Right cardiac atrium (tissue), 5 donors: ENCODE measurements at places on chromosomes 3 and 15. TPM values are rescaled to one million over a fixed set of nuclear protein-coding genes. Genes with fewer than 3 reads are reported as not detected.
A peak's percentile ranks its signal among the peaks of the same experiment; 100 is the strongest.

DNA sequence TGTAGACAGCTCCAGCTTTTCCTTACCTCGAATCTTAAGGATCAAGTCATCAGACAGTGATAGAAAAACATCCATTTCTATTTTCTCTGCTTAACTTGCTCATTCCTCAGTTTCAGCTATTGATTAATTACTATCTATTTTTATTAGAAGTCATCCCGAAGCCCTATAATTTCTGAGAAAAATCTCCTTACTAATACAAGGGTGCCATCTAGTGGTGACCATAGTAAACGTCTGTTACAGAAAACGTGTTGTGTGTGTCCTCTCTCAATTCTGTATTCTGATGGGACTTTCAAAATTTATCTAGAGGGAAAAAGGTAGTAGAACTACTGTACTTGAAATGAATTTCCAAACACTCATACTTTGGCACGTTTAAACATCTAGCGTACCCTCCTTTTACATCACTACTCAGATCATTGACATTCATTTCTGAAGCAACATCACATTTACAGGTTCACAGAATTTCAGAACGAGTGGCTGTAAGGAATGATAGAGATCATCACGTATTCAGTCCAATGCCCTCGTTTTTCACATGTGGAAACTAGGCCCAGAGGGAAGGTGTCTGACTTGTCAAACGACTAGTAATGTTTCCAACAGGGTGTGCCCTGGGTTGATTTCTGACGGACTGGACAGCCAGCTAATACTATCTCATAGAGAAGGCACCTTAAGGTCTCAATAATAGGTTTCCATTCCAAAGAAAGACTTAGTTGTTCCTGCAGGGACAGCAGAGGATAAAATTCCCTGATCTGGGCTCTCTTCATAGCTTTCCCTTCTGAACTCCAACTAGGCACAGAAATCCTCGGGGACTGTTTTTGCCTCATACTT is 25.6 kb downstream of the HACD2 start:
- no peak for DNase-seq

The CCDC9B gene
- 130 TPM for total RNA-seq

GRCh38 chr15:85649372-85649771 is 145.4 kb downstream of the KLHL25 start:
- DNase-seq, result no peak

GRCh38 chr15:52414936-52415335 is 113.7 kb downstream of the MYO5A start:
- DNase-seq, result no peak

DNA sequence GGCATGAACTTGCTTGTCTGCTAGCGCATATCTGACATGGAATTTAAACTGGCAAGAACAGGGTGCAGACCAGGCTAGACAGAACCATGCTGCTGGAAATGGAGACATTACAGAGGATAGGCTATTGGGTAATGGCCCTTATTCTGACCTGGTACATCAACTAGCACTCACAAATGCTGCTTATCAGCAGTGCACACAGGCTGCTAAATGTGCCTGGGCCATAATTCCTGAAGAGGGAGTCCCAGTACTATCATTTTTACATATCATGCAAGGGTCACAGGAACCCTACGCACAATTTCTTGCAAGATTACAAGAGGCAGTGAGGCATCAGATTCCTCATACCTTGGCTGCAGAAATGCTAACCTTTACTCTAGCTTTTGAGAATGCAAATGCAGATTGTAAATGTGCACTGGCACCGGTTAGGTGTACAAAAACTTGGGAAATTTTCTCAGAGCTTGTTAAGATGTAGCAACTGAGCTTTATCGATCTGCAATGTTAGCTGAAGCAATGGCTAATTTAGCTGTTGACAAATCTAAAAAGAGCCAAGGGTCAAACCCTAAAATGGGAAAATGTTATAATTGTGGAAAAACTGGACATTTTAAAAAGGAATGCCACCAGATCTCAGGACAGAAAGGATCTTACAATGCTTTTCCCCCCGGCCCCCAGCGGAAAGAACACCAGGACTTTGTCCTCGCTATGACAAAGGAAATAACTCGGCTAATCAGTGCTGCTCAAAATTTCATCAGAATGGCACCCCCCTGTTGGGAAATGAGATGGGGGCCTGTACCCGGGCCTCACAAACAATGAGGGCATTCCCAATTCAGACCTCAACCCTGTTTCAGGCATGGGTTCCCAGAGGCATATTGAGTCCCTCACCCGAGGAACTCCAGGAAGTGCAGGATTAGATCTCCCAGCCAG is 21.1 kb downstream of the CCRL2 start:
- DNase-seq, result no peak

The MCTP2 gene
- total RNA-seq, result 1.2 TPM

The PGBD4 gene
- 2.9 TPM for total RNA-seq

- DNase-seq, result no peak
Observed at GRCh38 chr15:71646767-71647486, 163.4 kb upstream of the NR2E3 start.

The TGFBR2 gene
- total RNA-seq, result 196 TPM

- DNase-seq, result no peak
Observed at GRCh38 chr15:70802629-70803028, 39.3 kb upstream of the UACA start.

DNA sequence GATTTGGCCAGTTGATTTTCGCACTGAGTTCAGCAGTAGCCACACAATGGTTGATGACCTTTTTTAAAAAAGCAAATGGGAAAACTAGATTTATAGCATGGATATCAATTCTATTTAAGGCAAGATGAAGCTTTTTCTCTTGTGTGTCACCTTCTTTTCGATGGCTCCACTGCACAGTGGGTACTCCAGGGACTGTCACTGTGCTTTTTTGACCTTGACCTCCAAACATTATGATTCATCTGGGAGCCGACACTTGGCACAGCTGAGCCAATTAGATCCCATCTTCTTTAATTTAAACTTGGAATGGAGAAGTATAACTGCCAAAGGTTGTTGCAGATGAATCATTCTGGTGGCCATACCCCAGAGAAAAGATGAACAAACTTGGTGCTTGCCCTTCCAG is 367.3 kb downstream of the EPHA6 start:
- no peak for DNase-seq

DNA sequence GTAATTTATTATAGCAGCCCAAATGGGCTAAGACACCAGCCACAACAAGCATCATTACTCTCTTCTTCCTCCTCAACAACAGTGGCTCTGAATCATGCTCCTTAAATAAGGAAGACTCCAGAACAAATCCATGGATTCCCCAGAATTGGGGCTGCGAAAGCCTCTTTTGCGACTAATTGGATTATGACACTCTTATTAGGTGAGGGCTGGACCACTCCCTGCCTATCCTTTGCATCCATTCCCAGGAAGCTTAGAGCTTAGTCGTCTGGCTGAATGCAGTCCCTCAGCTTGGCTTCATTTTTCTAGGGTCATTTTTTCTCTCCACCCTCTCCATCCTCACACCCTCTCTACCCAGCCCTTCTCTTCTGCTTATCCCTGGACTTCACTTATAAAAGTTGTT is 227.7 kb downstream of the ZNF621 start:
- no peak for DNase-seq

The TRPM1 gene
- total RNA-seq, result not detected

DNA sequence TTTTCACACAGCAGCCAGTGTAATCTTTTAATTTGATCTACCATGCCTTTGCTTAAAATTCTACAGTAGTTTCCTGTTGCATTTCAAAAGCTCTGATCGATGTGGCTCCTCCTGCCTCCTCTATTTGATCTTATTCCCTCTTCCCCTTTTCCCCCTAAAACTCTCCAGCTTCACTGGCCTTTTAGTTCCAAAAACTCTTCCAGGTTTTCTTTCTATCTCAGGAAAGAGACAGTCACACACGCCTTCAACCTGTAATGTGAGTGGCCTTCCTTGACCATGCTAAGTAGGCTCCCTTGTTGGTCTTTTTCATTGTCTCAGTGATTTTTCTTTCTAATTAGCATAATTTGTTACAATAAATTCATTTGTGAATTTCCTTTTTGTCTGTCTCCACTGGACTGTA is 985 bp downstream of the TEX9 start:
- DNase-seq, result no peak

DNA sequence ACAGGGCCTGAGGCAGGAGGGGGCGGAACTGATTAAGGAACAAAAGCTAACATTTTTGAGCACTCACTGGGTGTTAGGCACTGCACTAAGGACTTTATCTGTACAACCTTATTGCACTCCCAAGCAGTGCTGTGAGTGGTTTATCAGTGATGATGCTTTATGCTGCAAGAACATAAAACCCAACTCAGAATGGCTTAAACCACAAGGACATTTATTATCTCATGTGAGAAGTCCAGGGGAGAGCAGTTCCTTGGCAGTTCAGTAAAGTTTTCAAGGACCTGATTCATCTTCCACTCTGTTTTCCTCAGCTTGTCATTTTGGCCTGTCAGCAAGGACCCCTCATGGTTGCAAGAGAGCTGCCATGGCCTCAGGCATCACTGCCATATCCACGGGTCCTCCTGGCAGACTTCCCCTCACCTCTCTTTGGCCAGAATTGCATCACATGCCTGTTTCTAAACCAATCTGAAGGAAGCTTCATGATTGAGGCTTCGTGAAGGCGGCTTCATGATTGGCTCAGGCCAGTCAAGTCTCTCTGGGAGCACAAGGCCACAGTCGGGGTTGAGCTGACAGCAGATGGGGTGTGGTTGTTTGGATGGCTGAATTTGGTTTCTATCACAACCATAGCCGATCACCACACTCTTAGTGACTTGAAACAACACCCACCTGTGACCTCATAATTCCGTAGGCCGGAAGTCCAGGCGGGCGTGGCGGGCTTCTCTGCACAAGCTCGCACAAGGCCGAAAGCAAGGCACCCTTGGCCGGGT is 15.8 kb downstream of the EFCC1 start:
- DNase-seq, result peak; percentile 85

GRCh38 chr3:53287131-53287629 is 31.4 kb upstream of the TKT start:
- no peak for DNase-seq

The PIGZ gene
- 3.4 TPM for total RNA-seq

GRCh38 chr3:55780913-55781312 is 293.8 kb upstream of the WNT5A start:
- DNase-seq, result no peak

The AADACL2 gene
- total RNA-seq, result not detected

GRCh38 chr15:45346381-45346780 is 32.0 kb downstream of the GATM start:
- no peak for DNase-seq

The HGD gene
- total RNA-seq, result not detected

The ITPKA gene
- total RNA-seq, result 0.51 TPM

The GRK7 gene
- not detected for total RNA-seq

- no peak for DNase-seq
Observed at GRCh38 chr15:77717333-77717990, 84.8 kb upstream of the LINGO1 start.

GRCh38 chr3:89562373-89562772 is 455.0 kb downstream of the EPHA3 start:
- no peak for DNase-seq

GRCh38 chr3:167820102-167820865 is 84.8 kb downstream of the SERPINI1 start:
- DNase-seq, result no peak

DNA sequence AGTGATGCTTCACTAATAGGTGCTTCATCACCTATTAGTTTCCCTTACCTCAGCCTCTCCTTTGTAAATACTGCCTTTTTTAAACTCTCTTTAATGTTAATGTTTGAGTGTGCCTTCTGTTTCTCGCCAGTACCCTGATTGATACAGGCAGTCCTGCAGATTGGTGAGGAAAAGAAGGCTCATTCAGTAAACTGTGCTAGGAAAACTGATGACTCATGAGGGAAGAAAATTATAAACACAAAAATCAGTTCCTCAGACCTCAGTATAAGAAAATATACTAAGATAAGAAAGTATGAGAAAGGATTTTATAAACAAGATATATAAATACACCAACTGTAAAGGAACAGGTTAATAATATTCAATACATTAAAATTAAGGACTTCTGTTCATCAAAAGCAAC is 54.8 kb upstream of the OXTR start:
- no peak for DNase-seq

DNA sequence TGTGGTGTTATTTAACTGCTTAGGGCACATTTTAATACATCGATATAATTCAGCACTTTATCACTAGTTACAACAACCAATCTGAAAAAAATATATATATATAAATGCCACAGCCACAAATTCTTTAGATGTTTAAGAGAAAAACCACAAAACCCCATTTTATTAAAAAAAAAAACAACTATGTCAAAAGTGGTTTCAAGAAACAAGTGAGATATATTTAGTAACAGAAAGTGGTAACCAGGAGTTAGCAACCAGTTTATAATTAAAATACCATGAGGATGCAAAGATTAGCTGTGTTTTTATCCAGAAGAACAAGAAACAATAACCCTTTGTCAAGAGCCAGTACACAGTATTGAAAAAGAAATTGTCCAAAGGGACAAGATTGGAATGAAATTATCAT is 14.8 kb upstream of the DIPK2A start:
- DNase-seq, result no peak

The CELSR3 gene
- 0.33 TPM for total RNA-seq

DNA sequence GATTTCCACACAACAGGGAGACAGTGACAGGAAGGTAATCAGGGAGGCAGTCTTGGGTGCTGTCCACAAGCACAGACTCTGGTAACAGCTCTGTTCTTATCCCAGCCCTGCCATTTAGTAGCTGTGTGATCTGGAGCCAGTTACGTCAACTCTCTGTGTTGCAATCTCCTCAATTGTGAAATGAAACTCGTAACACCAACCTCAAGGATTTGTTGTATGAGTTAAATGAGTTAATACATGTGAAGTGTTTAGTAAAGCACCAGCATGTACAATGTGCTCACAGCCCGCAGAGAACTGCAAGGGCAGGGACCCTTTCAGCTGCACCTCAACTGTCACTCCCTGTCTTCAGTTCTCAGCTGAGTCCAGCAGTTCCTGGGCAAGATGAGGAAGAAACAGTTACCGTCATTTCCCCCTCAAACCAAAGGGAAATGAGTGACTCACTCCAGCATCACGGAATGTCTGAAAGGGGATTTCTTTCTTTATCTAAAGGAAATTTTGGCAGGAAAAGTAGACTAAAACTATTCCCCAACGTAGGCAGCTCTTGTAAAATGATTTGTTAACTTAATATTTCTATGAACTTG is 39.9 kb upstream of the MB21D2 start:
- DNase-seq, result peak; percentile 76

- DNase-seq, result no peak
Observed at GRCh38 chr3:9196020-9196419, 53.4 kb downstream of the SRGAP3 start.

The PLSCR4 gene
- 25.4 TPM for total RNA-seq
